ENCODE measurements at places on chromosomes 3 and 15.

GRCh38 chr3:23644099-23644498 is 161.7 kb upstream of the UBE2E1 start:
- H3K36me3 ChIP-seq = no peaks in the 10 kb centered on the region
- H3K4me1 ChIP-seq = peaks cover 10% of the 10 kb centered on the region
- H3K27ac ChIP-seq = no peak overlapping the region
- H3K4me3 ChIP-seq = no peak overlapping the region
- no peaks in the 10 kb centered on the region for H3K27me3 ChIP-seq
- no peak for DNase-seq

DNA sequence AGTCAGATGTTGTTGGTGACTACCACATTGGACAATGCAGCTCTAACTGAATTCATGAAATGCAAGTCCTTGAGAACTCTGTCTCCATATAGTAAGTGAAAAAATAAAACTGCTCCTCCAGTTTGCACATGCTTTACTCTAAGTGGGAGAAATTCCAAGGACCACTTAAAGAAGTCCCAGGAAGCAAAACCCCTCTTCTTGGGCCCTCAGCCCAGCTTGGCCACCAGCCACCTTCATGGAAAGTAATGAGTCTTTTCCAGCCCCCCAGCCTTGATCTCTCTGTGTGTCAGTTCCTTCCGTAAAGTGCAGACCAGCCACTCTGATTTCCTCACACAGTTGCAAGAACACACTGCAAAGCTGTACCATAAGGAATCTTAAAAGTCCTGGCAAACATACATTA is 34.5 kb downstream of the DAPK2 start:
- H3K4me3 ChIP-seq = no peak overlapping the region
- no peak for DNase-seq
- H3K4me1 ChIP-seq = no peaks in the 10 kb centered on the region
- H3K27me3 ChIP-seq = no peaks in the 10 kb centered on the region
- no peak overlapping the region for H3K27ac ChIP-seq
- no peaks in the 10 kb centered on the region for H3K36me3 ChIP-seq

- H3K27ac ChIP-seq = no peak overlapping the region
- no peak overlapping the region for H3K4me3 ChIP-seq
- no peak for DNase-seq
- no peaks in the 10 kb centered on the region for H3K27me3 ChIP-seq
- H3K36me3 ChIP-seq = no peaks in the 10 kb centered on the region
Measured at GRCh38 chr3:162770551-162770950, 1273.9 kb downstream of the OTOL1 start.

DNA sequence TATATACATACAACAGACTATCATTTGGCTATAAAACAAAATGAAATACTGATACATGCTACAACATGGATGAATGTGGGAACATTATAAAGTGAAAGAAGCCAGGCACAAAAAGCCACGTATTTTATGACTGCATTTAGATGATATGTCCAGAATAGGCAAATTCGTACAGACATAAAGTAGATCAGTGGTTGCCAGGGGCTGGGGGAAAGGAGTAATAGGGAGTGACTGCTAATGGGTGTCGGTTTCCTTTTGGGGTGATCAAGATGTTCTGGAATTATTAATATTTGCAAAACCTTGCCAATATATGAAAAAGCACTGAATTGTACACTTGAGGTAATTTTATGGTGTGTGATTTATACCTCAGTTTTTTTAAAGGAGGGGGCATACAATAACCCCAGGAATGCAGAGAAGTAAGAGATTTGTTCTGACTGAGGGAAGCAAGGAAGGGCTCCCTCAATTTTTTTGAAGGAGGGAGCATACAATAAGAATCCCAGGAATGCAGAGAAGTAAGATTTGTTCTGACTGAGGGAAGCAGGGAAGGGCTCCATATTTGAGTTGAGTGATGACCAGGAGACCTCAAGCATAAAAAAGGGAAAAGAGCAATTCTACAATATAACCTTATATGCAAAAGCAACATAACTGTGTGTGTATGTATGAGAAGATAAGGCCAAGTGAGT is 6.2 kb downstream of the PSMD6 start:
- no peaks in the 10 kb centered on the region for H3K4me1 ChIP-seq
- peaks cover 29% of the 10 kb centered on the region for H3K36me3 ChIP-seq
- H3K27me3 ChIP-seq = no peaks in the 10 kb centered on the region
- H3K4me3 ChIP-seq = no peak overlapping the region
- no peak for DNase-seq

DNA sequence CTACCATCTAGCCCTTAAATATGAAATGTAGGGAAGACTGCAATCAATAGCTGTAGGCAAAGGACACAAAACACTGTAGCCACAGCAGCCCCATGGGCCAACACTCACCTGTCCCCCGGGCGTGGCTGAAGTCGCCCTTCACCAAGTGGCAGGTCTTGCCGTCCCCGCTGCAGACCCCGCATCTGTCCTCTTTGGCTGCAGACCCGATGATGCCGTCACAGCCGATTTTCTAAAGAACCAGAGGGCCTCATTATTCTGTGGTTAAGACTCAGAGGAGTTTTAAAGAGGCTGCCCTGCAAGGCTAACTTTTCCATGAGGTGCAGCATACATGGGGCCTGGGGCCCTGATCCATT is 245.6 kb downstream of the ADAMTS17 start:
- H3K27me3 ChIP-seq = no peaks in the 10 kb centered on the region
- H3K36me3 ChIP-seq = no peaks in the 10 kb centered on the region
- H3K27ac ChIP-seq = no peak overlapping the region
- no peak for DNase-seq

DNA sequence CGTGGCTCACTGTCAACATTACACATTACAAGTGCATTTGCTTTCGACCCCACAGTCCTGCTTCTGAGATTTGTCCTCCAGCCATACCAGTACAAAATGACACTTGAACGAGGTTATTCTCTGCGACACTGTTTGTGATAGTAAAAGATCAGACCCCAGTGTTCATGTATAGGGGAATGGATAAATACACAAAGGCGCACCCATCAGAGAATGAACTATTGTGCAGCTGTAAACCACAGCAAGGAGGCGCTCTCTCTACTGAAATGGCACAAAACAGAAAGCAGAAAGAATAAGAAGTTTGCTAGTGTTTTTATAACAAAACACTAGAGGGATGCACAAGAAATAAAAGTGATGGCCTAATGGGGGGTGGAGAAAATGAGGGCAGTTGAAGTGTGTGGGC is 4.9 kb upstream of the CHSY1 start:
- H3K4me1 ChIP-seq = peaks cover 14% of the 10 kb centered on the region
- H3K4me3 ChIP-seq = no peak overlapping the region
- no peak overlapping the region for H3K27ac ChIP-seq
- no peaks in the 10 kb centered on the region for H3K36me3 ChIP-seq
- H3K27me3 ChIP-seq = no peaks in the 10 kb centered on the region
- DNase-seq = no peak

GRCh38 chr15:25905140-25905539 is 42.0 kb upstream of the ATP10A start:
- no peaks in the 10 kb centered on the region for H3K27me3 ChIP-seq
- DNase-seq = no peak
- no peaks in the 10 kb centered on the region for H3K4me1 ChIP-seq
- no peak overlapping the region for H3K27ac ChIP-seq
- H3K36me3 ChIP-seq = no peaks in the 10 kb centered on the region

- no peak overlapping the region for H3K27ac ChIP-seq
- H3K36me3 ChIP-seq = no peaks in the 10 kb centered on the region
- no peak for DNase-seq
Measured at GRCh38 chr3:57890874-57891273, 117.3 kb upstream of the FLNB start.

GRCh38 chr3:111915905-111916304 is 56.8 kb downstream of the PHLDB2 start:
- no peak overlapping the region for H3K27ac ChIP-seq
- H3K27me3 ChIP-seq = no peaks in the 10 kb centered on the region
- H3K4me1 ChIP-seq = peaks cover 13% of the 10 kb centered on the region

DNA sequence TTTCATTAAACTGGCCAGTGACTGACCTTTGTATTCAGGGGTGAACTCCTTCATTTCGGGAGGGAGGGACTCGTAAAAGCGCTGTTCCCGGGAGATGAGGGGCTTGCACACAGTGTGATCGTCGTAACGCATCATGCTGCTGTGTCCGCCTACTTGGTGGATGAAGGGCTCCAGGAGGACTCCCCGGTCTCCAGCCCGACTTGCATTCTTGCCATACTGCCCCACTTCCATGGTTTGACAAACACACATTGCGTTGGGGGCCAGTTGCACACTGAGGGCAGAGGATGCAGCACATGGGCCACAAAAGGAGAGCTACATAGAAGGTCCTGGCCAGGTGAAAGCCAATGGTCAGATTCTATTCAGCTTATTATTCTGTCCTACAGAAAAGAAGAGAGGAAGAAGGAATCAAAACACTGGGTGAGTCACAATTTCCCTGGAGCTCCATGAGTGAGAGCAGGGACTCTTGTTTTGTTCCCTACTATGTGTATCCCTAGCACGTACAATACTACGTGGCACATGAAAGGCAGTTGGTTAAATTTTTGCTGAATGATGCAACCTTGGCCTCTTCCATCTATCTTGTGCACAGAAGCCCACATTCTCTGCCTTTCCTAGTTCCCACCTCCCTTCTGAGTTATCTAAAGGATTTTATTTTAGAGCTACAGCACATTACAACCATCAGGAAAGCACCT is 24.2 kb upstream of the GMPPB start:
- peaks cover 8% of the 10 kb centered on the region for H3K36me3 ChIP-seq
- H3K4me1 ChIP-seq = peaks cover 5% of the 10 kb centered on the region
- no peak overlapping the region for H3K4me3 ChIP-seq
- DNase-seq = no peak

DNA sequence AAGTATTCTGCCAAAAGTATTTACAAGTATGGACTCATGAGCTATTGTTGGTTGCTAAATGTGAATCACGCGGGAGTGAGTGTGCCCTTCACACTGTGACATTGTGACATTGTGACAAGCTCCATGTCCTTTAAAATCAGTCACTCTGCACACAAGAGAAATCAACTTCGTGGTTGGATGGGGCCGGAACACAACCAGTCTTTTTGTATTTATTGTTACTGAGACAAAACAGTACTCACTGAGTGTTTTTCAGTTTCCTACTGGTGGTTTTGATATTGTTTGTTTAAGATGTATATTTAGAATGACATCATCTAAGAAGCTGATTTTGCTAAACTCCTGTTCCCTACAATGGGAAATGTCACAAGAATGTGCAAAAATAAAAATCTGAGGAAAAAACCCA is 30.3 kb downstream of the SYNM start:
- no peak overlapping the region for H3K27ac ChIP-seq
- H3K27me3 ChIP-seq = no peaks in the 10 kb centered on the region
- DNase-seq = no peak
- H3K36me3 ChIP-seq = peaks cover 56% of the 10 kb centered on the region

DNA sequence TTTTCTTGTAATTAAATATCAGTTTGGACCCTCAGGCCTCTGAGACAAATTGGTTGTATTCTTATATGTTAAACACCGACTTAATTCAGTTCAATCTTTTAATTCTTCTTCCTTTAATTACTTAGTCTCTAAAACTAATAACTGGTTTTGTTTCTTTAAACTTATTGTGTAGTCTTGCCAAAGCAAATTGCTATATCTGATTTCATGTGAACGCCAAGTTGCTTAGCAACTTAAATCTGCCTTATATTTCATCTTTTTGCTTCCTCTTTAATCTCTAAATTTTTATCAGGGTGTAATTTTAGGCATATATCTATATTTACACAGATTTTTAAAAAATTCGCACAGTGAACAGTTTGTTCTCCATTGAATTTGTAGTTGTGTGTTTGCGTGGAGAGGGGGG is 82.2 kb downstream of the CADM2 start:
- H3K27ac ChIP-seq = no peak overlapping the region
- no peaks in the 10 kb centered on the region for H3K4me1 ChIP-seq
- H3K4me3 ChIP-seq = no peak overlapping the region
- DNase-seq = no peak

- DNase-seq = no peak
- H3K4me1 ChIP-seq = no peaks in the 10 kb centered on the region
Measured at GRCh38 chr15:95302809-95303208, 1027.7 kb upstream of the NR2F2 start.

DNA sequence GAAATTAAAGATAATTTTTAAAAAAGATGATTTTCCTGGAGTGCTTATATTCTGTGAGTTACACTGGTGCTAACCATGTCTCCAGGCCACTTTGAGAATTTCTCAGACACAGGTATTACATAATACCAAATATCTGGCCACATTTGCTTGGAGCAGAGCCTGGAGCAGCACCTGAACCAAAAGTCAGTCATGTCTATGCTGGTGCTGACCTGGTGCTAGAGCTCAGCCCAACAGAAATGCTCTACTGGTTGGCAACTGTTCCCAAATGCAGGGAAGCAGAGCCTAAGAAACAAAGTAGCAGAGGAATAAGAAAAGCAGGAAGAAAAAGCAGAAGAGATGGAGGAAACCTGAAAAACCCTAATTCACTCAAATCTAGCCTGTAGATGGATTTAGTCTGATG is 135.7 kb upstream of the SLC7A14 start:
- H3K4me3 ChIP-seq = no peak overlapping the region
- no peaks in the 10 kb centered on the region for H3K27me3 ChIP-seq
- no peaks in the 10 kb centered on the region for H3K36me3 ChIP-seq
- H3K4me1 ChIP-seq = peaks cover 2% of the 10 kb centered on the region
- no peak overlapping the region for H3K27ac ChIP-seq

GRCh38 chr3:95350049-95350448 is 1287.2 kb downstream of the NSUN3 start:
- H3K36me3 ChIP-seq = no peaks in the 10 kb centered on the region
- no peak overlapping the region for H3K27ac ChIP-seq
- no peak overlapping the region for H3K4me3 ChIP-seq
- no peaks in the 10 kb centered on the region for H3K4me1 ChIP-seq
- no peak for DNase-seq
